ENCODE measurements at places on chromosomes 11 and 22.

- no peak for DNase-seq
Measured at GRCh38 chr11:3896644-3897043, 41.2 kb downstream of the STIM1 start.

GRCh38 chr11:73760135-73760678 lies 667 bp downstream of the RAB6A start:
- DNase-seq, result no peak

- DNase-seq, result no peak
Measured at GRCh38 chr11:135043434-135043833, 631.4 kb upstream of the B3GAT1 start.

- DNase-seq, result no peak
Measured at GRCh38 chr22:30188911-30189310, 57.6 kb downstream of the LIF start.

DNA sequence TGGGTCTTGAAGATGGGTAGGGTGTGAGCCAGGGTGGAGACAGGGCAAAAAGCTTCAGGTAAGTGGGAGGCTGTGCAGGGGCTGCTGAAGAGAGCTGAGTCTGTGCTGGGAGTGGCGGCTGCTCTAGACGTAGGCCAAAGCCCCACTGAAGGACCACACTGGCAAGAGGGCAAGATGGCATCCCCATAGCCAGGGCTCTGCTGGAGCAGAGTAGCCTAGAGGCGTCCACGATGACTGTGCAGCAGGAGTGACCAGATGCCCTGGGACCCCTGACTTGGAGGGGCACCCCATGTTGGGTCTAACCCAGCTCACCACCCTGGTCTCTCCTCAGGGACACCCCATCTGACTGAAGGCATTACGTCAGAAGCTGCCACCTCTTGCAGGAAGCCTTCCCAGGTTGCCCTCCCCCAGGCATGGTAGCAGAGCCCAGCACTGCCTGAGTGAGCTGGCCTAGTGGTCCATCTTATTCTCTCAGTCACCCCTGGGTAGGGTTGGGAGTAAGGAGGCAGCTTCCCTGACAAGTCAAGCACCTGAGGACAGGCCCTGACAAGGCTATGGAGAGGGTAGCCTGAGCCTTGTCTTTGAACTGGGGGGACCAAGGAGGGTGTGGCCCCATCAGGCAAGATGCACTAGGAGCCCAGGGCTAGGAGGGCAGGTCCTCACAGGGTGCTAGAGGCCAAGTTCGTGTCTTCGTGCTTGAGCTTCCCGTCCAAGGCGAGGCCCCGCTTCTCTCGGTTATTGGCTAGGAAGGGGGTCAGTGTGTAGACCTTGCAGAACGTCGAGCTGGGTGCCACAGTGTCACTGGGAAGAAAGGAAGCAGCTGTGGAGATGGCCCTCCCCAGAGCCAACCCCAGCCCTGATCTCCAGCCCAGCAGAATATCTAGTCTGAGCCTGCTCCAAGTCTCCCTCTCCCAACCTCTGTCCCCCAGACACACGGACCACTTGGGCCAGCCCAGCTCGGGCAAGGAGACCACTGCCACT lies 33.1 kb downstream of the TPBGL start:
- DNase-seq, result peak; percentile 53

DNA sequence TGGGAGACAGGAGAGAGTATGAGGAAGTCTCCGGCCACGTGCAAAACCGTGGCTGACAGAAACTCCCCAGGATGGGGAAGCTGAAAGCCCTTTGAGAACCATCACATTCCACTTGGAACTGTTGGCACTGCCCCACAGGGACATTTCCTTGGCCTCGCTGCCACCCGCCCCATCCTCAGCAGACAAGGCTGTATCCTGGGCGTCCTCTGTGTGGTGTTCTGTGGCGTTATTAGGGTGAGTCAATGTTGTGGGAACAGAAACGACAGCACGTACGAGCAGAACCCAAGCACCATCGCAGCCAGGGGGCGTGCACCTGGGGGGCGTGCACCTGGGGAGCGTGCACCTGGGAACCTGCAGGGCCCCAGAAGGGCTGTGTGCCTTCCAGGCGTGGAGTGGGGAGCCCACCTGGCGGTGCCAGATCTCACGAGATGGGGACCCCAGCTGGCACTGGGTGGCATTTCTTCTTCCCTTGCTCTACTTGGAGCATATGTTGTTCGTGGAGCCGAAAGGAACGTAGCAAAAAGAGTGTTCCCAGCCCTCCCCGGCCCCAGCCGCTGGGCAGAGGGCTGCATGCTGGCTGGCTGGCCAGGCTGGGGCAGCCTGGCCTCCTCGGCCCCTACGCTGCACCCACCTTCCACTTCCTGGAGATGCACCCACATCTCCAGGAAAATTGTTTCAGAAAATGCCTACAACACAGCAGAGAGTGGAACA lies 35.4 kb downstream of the NFAM1 start:
- no peak for DNase-seq
